Glutamatergic neuron (in vitro differentiated cells): ENCODE measurements at places on chromosomes 7 and 10. TPM values are rescaled to one million over a fixed set of nuclear protein-coding genes. Genes with fewer than 3 reads are reported as not detected.

The NODAL gene
- not detected for total RNA-seq

The SPDYE6 gene
- total RNA-seq = not detected

DNA sequence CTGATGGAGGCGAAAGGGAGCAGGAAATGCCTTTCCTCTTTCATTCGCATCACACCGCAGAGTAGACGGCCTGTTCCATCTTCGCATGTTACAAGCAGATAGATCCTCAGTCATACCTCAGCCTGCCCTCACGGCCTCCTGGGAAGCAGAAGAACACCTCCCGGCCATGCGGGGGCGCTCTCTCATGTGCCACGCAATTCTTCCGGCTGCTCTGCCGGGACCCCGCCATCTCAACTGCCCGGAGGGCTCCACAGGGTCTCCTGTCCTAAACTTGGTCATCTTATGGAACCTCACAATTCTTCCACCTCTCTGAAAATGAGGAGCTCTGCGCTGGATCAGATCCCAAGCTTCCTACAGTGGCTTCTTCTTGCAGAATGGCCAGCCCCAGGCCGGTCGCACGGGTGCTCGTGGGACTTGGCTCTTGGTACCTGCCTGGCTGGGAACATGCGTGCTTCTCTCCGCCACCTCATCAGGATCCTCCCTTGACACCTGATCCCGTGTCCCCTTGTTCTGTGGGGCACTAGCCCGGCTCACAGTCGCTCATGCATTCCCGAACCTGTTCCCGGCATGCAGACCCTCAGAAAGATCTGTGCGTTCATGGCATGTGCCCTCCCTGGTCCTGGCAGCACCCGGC, 262.8 kb upstream of the SHH start:
- no peak for DNase-seq

The CTAGE8 gene
- total RNA-seq = 0.54 TPM

DNA sequence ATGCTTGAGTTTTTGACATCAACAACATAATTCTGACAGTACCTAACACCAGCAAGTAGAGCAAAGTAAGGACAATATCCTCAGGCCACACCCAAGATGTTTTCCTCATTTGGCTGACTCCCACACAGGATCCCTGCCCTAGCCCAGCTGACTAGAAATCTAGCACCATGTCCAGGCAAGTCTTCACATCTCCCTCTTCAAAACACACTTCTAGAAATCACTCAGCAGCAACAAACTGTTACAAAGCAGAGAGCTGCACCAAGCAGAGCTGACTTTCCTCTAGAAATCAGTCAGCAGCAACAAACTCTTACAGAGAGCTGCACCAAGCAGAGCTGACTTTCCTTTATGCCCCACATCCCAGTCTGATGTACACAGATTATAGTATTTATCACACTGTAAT, 7.7 kb downstream of the TMEM168 start:
- no peak for DNase-seq

The GCK gene
- total RNA-seq = 43.9 TPM

GRCh38 chr10:117342641-117343040, 32.6 kb downstream of the PDZD8 start:
- no peak for DNase-seq

- DNase-seq = no peak
Measured at GRCh38 chr7:1531263-1531978, 919 bp downstream of the MAFK start.

DNA sequence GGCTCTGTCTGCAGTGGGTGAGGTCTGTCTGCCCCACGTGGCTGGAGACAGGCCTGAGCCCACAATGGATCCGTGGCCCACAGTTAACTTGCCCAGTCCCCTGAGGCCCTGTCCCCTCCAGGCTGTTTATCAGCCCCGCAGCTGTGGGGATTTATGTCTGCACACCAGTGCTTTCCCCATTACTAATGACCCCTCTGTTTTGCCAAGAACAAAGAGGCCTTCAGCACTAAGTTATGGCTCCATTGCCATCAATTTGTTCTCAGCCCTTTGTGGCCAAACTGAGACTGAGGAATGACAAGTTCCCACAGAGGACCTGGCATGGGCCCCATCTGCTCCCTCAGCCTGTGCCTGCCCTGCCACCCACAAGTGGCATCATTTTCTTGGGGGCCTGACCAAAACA, 138.2 kb downstream of the C10orf105 start:
- no peak for DNase-seq

- no peak for DNase-seq
Measured at GRCh38 chr10:73837072-73837471, 25.7 kb upstream of the NDST2 start.

GRCh38 chr10:72694476-72695369, 2.8 kb downstream of the MCU start:
- no peak for DNase-seq

GRCh38 chr10:33215154-33215553, 119.3 kb downstream of the NRP1 start:
- DNase-seq = no peak

DNA sequence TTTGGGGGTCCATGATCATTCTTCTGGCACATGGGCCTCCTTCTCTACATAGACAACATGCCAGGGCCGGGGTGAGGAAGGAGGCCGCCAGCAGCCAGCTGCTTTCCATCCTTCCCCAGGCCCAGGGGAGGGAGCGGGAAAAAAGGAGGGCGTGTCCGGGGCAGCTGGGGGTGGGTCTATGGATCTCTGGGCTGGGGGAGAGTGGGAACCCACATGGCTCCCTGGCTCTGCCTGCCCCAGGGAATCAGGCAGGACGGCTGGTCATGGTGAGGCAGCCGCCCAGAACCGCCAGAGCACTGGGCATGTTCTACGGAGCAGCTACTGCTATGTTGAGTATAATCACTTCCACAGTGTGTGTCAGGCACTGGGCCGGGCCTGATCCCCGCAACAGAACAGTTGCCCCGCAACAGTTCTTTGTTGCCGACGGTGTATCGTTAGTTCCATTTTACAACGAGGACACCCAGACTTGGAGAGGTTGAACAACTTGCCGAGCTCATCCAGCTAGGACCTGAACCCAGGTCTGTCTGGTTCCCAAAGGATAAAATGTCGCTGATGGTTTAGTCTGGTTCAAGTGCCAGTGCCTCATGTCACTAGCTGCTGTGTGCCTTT, 6.4 kb upstream of the IRF5 start:
- no peak for DNase-seq

DNA sequence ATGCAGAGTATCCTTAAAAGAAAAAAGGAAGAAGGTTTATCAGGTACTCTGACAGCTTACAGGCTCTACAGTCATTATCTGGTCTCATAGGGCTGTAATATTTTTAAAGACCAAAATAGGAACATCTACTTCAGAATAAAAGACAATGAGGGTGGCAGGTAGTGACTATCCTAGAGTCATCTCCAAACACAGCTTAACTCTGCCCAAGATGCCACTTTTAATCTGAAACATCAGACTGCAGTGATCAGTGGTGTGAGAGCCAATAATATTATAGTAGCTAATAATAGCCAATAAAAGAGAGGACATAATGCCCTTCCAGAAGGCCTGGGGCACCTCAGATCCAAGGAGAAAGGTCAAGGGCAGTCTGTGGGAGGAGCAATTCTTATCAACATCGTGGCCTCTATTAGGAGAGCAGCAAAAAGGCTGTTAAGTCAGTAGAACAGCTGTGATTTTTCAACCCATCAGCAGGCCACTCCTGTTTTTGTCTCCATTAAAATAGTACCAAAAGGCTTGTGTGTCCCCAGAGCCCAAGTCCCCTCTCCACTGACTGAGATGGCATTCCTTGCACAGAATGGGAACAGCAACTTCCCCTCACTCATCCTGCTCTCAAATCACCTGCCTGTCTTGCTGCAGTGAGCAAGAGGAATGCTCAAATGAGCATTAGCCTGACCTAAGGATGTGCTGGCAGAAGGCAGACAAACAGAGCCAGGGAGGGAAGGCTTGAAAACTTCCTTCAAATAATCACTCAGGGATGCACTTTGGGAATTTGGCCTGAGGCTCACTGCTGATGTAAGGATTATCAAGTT, 20.7 kb upstream of the SPOCK2 start:
- no peak for DNase-seq

- DNase-seq = no peak
Measured at GRCh38 chr7:15376600-15376999, 185.2 kb downstream of the AGMO start.

The CNTNAP2 gene
- 25.8 TPM for total RNA-seq

DNA sequence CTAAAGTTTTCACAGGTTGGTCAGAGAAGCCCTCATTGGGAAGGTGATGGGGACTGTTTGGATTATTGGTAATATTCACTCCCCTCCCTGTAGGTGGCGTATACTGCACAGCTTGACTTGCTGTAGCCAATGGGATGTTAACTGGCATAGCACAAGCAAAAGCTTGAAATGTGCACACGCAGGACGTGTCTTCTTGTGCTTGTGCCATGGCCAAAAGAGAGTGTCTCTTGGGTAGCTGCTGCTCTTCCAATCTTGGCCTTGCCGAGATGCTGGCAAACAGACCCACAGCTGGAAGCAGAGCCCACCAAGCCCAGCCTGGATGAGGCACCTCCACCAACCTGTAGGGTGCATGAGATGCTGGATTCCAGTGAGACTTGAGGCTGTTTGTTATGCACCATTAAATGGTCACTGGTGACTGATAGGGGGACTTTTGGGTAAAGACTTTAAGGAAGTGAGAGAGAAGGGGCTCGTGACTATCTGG, 266.0 kb downstream of the GRID1 start:
- no peak for DNase-seq

The GBX1 gene
- total RNA-seq = not detected

DNA sequence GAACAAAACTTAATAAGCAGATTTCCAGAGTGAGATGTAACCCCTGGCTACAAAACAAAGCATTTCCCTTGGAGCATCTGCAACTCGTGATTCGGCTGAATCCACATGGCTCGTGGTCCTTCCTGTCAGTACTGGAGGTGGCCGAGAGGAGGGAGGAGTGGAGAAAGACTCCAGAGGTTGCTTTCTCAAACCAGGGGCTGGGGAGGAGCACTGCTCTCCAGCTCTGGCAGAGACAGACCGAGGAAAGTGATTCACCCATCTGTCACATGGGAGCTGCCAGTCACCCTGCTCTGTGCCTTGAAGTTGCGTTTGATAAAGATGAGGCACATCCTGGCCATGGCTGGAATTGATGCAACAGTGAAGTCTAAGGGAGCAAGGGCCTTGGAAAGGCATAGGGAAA, 72.7 kb downstream of the COL13A1 start:
- no peak for DNase-seq

- DNase-seq = no peak
Measured at GRCh38 chr7:68439897-68440296, 1158.4 kb upstream of the AUTS2 start.

- no peak for DNase-seq
Measured at GRCh38 chr7:25834050-25834449, 317.9 kb upstream of the NFE2L3 start.

The ATP6V1F gene
- total RNA-seq = 133 TPM

GRCh38 chr7:128347647-128348097, 4.0 kb upstream of the RBM28 start:
- peak; percentile 74 for DNase-seq

DNA sequence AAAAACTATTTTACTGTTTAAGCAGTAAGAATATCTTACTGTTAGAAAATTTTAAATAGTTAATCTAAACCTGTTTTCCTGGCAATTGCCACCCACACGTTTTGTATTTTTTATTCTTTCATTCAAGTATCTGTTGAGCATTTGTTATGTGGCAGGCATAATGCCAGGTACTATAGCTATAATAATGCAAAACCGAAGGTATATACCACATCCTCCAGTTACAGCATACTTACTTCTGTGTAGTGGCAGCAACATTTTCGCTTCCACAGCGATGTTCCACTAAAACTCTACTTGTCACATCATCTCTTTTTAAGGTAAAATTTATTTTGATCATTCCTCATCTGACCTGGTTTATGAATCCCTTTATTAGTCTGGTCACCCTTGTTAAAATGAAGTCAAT, 30.0 kb downstream of the WASL start:
- DNase-seq = no peak

DNA sequence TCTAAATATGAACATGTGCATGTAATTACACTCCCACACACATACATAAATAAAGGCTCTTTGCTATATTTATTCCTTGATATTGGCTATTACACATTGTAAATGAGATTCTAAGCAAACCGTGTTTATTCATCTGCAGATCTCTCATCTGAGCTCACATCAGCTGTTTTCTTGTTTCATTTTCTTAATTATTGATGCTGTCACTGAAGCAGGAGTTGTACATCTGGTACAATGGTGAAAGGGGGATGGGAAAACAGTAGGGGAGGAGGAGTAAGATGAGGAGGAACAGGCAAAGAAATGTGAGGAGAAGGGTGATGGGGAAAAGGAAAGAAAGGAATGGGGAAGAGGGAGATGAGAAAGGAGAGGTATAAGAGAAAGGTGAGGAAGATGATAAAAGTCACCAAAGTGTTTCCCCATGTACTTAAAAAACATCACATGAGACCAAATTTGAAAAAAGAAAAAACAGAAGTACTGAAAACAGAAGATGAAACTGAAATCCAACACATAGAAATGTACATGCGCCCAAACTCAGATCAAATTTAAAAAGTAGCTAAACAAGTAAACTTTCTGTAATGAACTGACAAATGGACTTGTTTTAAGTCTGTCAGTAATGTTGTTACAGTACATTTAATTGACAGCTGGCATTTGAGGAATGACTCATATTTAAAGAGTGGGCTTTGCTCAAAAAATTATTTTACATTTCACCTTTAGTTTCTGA, 472.2 kb downstream of the ARL4A start:
- no peak for DNase-seq

The PTPN20 gene
- total RNA-seq = not detected

- DNase-seq = no peak
Measured at GRCh38 chr7:73343671-73344380, 15.9 kb downstream of the FKBP6 start.

DNA sequence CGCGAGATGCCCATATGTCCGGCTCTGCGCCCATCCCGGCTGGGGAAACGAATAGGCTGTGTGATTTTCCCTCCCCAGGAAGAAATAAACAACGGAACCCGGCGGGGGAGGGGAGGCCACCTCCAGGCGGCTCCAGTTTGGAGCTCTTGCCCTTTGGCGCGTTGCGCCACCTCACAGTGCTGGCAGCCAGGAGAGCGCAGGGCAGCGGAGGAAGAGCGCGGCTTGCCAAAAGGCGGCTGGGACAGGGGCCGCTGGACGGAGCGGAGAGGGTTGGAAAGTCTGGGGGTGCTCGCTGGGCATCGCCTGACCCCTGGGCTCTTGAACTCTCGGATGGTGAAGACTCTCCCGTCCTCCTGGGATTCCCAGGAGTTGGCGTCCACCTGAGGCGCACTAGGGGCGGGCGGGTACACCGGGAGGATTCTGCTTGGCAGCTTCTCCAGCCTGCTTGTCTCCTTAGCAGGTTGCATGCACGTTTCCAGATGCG, 5.3 kb upstream of the NEUROG3 start:
- DNase-seq = peak; percentile 46

- no peak for DNase-seq
Measured at GRCh38 chr7:73933091-73933490, 72.1 kb downstream of the TMEM270 start.

DNA sequence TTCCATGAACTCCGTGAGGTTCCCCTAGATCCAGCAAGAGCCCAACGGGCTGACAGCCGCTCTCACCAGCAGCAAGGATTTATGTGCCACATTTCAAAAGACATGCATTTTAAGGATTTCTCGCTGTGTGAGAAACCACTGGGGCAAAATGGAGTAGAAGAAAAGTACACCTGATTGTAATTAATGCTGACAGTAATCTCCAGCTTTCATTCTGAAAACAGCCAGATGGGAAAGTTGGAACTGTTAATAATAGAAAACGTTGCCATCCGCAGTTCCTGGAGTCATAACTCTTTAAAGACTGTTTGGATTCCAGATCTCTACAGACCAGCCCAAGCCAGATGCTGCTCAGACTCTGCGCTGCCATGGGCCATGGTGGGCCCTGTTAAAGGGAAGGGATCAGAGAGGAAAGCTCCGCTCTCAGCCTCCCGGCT, 216.9 kb upstream of the GLI3 start:
- no peak for DNase-seq
